ENCODE measurements at places on chromosomes 3 and 15.
A peak's percentile ranks its signal among the peaks of the same experiment; 100 is the strongest.

DNA sequence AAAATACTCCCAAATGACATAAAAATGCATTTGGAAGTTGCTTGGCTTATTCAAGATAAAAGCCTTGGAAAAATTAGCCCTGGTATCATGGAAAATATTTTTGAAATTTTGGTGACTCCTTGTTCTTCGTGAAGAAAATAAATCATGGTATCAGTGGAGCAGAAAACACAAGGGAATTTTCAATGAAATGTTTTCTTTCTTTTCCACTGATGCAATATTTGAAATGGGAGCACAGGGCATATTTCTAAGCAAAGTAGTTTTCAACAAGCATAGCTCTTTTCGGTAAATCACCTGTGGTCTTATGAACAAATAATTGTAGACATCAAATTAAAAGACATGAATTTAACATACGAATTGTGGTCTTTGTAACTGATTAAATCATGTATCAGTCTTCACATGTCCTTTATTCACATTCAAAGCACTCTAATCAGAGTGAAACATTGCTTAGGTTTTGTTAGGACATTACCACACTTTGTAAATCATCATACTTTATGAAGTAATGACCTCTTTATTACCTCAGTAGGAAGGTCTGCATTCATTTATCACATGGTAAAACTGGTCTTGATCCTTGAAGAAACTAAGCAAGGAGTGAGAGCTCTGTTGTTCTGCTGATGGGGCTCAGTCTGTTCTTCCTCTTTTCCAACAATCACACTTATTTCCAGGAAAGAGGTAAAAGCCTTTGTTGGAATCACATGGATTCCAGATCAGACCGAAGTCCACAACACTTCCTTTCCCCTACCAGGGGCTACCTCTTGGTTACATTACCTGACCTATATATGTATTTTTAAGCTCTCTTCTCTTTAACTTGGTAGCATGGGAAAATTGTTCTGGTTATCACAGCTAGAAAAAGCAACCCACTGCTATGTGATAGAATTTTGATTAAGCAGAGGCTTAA lies 413.5 kb upstream of the THBS1 start:
- DNase-seq, result no peak

- DNase-seq, result no peak
These were observed 14.7 kb downstream of the FHIT start for GRCh38 chr3:61236556-61236955.

GRCh38 chr3:145490088-145491048 lies 670.6 kb downstream of the PLOD2 start:
- DNase-seq, result no peak

DNA sequence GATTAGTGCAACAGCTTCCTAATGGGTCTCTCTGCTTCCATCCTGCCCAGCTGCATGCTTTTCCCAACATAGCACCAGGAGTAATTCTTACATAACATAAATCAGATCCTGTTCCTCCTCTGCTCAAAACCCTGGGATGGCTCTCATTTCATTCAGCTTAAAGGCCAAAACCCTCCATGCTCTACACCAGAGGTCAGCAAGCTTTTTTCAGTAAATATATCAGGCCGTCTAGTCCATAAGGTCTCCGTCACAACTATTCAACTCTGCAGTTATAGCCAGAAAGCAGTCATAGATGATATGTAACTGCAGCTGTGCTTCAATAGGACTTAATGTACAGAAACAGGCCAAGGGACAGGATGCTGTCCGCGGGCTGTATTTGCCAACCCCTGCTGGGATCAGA lies 202.8 kb upstream of the UBE2E2 start:
- DNase-seq, result no peak

GRCh38 chr3:13053420-13053819 lies 19.8 kb downstream of the IQSEC1 start:
- no peak for DNase-seq

- no peak for DNase-seq
These were observed 188.4 kb upstream of the THRB start for GRCh38 chr3:24683090-24683489.

- no peak for DNase-seq
These were observed 71.6 kb downstream of the KAT2B start for GRCh38 chr3:20111836-20112235.

DNA sequence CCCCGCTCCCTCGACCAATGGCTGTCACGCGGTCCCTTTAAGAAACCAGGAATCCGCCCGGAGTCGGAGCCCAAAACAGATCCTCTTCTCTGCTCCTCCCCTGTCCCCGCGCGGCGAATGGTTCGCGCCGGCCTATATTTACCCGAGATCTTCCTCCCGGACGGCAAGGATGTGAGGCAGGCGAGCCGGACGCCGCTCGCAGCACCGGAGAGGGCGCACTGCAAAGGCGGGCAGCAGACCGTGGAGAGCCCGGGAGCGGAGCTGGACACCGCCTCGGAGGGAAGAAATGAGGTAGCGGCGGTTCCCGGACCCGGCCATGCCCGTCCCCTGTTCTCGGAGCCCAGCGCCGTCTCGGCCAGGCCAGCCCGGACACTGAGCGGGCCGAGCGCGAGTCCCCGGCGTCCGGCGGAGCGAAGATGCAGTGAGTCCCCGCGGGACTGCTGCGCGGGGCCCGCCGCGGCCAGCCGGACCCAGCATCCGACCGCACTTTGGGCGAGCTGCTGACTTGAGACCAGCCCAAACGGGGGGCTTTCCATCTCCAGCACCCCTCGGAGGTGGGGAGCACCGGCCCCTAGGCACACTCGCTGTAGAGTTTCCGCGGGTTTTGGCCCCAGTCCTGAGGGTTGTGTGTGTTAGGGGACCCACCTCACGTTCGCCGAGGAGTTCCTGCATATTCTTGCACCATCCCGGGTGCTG lies at the start of gene FAM43A:
TSS of gene FAM43A (plus strand) at position 166 of the 696 bp plus-strand sequence. CDS start 944 bp downstream, outside the sequence.
- DNase-seq, result peak; percentile 95

DNA sequence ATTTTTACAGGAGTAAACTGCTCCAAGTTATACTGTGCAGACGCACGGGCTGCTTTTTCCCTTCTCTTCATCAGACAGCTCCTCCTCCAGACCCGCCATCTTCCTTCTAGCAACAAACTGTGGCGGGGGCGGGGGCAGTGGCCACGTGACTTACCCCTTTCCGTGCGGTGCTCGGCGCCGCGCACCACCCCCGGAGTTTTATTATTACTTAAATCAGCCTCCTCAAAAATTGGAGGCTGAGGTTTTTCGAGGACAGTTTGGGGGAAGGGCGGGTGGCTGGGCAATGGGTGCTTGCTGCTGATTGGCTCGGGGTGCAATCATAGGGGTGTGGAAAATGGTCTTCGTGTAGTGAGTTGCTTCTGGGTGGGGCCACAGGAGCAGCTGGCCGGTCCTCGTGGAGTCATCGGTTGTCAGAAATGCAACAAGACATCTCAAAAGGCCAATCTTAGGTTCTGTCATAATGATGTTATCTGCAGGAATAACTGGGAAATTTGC lies 77.1 kb upstream of the MFGE8 start:
- no peak for DNase-seq

DNA sequence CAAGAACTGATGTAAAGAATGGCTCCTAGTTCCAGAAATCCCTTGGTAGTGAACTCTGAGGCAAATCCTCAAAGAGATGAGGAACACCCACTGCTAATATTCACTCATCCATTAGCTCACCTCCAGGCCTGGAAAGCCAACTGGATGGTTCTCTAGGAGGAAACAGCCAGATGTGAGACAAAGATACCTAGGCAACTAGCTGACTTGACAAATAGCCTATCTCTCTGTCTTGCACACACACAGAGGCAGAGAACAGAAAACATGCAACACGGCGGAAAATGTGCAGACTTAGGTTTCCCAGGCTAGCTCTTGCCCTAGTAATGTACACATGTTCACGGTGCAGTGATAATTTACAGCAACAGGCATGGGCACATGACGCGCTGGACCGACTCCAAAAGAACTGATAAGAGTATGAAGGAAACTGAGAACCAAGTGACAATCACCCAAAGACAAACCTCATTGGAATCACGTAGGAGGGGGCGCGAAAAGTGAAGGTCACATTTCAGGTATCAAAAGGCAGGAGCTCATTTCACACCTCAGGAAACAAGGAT lies 318.1 kb downstream of the FOXP1 start:
- DNase-seq, result no peak

GRCh38 chr15:33309602-33310276 lies 1.0 kb upstream of the RYR3 start:
- DNase-seq, result peak; percentile 72

DNA sequence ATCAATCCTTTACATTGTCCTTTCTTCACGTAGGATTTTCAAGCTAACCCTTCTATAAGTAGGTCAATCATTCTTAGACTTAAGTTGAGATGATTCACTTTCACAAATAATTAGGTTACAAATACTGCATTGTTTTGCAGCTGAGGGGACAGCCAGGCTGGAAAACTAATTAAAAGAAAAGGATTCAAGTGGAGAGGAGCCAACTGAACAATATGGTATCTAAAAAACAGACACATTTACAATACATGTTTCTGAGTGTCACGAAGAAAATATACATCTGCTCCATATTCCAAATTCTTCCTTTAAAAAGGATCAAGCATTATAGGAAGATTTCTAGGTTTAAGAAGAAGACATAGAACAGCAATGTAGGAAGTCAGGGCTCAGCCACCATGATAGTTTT lies 70.2 kb downstream of the PEAK1 start:
- no peak for DNase-seq

DNA sequence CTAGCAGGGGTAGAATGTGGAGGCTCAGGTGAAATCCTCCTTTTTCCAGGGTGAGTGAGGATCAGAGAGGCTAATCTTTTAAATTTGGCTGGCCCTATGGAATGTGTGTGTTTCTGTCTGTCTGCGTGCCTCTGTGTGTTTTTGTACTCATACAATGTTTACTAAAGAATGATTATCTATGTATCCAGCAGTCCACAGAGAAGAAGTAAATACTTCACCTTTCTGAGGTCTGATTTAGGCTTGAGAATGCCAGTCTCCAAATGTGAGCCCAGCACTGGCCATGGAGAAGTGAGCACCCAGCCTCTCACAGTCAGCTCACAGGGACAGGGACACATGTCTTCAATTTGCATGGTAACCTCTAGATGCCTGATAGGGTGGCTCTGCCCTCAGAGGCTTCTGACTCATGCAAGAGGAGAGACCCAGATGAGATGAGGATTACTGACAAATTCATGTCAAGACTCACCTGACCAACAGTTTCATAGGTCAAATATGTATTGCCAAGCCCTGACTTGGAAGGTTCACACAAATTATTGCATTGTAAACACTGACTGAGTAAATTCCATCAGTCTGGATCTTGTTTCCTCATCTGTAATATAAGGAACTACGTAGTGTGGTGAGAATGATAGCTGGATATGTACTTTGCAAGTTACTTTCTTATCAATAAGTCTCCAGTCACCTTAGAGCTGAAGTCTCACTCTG lies 31.0 kb downstream of the ENTPD3 start:
- DNase-seq, result no peak

Data from left forelimb (tissue), 1 donor.